ENCODE measurements at places on chromosomes 7 and 10. TPM values are rescaled to one million over a fixed set of nuclear protein-coding genes. Genes with fewer than 3 reads are reported as not detected.

The SPDYE11 gene
- not detected for total RNA-seq

The FBH1 gene
- total RNA-seq, result 91.4 TPM

The EPDR1 gene
- total RNA-seq, result 0.41 TPM

The UNCX gene
- not detected for total RNA-seq

The ZCCHC24 gene
- total RNA-seq, result 1.9 TPM

DNA sequence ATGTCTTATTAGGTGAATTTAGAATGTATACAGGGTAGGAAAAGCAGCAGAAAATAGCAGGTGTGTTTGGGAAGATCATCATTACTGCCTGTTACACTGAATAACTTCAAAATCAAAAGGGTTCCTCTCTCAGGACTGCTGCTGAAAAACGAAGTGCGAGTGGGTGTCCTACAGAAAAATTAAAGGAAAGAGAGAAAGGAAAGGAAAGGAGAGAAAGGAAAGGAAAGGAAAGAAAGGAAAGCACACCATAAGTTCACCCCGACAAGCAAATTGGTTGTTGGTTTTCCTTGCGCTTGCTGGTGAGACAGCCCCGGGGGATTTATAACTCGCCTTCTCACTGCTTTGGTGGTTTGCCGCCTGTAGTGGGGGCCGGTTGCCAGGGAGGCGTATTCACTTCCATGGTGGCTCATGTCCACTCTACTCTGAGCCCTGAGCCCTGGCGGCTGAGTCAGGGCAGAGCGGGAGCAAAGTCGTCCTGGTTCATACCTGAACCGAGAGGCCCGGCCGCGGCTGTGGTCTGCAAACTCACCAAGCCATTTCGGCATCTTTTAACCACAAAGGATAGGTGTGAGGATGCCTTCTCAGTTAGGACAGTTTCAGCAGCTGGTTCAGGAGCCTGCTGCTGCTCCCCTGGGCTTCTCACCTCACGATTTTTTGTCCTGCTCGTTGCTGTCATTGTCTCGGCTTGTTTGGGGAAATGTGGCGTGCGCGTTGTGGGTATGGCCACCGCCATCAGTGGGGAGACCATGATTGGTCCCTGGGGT, 26.1 kb downstream of the INPP5A start:
- no peaks in the 10 kb centered on the region for H3K27me3 ChIP-seq
- no peaks in the 10 kb centered on the region for H3K4me1 ChIP-seq
- H3K27ac ChIP-seq, result no peak overlapping the region
- no peaks in the 10 kb centered on the region for H3K36me3 ChIP-seq

- no peak for DNase-seq
- H3K4me1 ChIP-seq, result no peaks in the 10 kb centered on the region
- no peaks in the 10 kb centered on the region for H3K27me3 ChIP-seq
- no peak overlapping the region for H3K27ac ChIP-seq
Measured at GRCh38 chr10:1228467-1228975, 172.3 kb downstream of the WDR37 start.

- H3K4me1 ChIP-seq, result no peaks in the 10 kb centered on the region
- no peak overlapping the region for H3K27ac ChIP-seq
- peaks cover 6% of the 10 kb centered on the region for H3K36me3 ChIP-seq
- no peaks in the 10 kb centered on the region for H3K27me3 ChIP-seq
- H3K4me3 ChIP-seq, result no peak overlapping the region
Measured at GRCh38 chr10:124989526-124989925, 47.6 kb downstream of the ZRANB1 start.

DNA sequence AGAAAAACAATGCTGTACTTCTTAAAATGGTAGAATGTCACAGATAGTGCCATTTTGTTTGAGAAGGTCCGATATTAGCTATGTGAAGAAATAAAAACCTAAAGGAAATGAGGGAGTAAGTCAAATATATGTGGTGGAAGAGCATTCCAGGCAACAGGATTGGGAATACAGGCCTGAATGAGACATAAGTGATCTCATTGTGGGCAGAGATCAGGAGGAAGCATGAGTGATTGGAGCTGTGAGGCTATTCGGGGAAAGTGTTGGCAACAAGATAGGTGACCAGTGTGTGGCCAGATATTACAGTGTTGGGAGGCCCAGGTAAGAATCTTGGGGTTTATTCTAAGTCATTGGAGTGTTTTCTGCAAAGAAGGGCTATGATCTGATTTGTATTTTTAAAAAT, 41.3 kb upstream of the AGMO start:
- no peaks in the 10 kb centered on the region for H3K27me3 ChIP-seq
- H3K4me1 ChIP-seq, result no peaks in the 10 kb centered on the region
- H3K4me3 ChIP-seq, result no peak overlapping the region
- no peak overlapping the region for H3K27ac ChIP-seq
- H3K36me3 ChIP-seq, result no peaks in the 10 kb centered on the region

- DNase-seq, result no peak
- H3K27me3 ChIP-seq, result no peaks in the 10 kb centered on the region
- peaks cover 5% of the 10 kb centered on the region for H3K4me1 ChIP-seq
- H3K4me3 ChIP-seq, result no peak overlapping the region
- no peak overlapping the region for H3K27ac ChIP-seq
Measured at GRCh38 chr7:106095634-106096033, 16.5 kb downstream of the SYPL1 start.

DNA sequence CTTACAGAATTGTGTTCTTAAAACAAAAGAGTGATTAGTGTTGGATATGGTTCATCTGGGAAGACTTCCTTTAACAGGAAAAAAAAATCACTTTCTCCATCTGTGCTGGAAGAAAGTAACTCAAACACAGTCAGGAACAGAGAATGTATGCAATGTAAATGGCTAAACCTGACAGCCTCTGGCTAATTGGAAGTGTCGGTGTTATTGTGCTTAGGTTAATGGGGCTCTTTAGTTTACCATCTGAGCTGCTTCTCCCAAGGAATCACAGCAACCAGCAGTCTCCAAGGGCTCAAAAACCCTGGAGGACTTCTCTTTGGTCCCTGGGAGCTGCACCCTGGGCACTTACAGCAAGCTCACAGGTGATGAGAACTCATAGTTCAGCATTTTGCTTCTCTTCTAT, 724.5 kb downstream of the LRMDA start:
- no peaks in the 10 kb centered on the region for H3K4me1 ChIP-seq
- no peak for DNase-seq
- H3K27ac ChIP-seq, result no peak overlapping the region
- no peaks in the 10 kb centered on the region for H3K36me3 ChIP-seq
- no peaks in the 10 kb centered on the region for H3K27me3 ChIP-seq

GRCh38 chr7:29854257-29854938, 48.1 kb downstream of the WIPF3 start:
- no peaks in the 10 kb centered on the region for H3K36me3 ChIP-seq
- no peaks in the 10 kb centered on the region for H3K4me1 ChIP-seq
- H3K4me3 ChIP-seq, result no peak overlapping the region
- DNase-seq, result no peak

DNA sequence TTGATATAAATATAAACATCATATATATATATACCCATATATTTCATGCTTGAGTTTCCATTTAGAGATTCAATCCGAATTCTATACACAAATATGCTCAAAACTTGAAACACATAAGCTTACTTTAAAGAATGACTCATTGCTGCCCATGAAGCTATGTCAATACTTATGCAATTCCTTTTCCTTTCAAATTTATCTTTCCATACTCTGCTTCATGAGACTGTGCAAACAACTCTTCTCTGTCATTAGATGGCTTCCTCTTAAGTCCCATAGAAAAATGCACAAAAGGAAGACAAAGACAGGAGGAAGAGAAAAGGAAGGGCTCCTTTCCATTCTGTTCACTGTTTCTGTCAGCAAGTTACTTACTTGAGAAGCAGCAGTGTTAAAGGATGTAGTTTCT, 895.7 kb upstream of the SORCS1 start:
- H3K4me1 ChIP-seq, result no peaks in the 10 kb centered on the region
- DNase-seq, result no peak
- H3K36me3 ChIP-seq, result no peaks in the 10 kb centered on the region
- no peak overlapping the region for H3K27ac ChIP-seq
- H3K4me3 ChIP-seq, result no peak overlapping the region
- no peaks in the 10 kb centered on the region for H3K27me3 ChIP-seq

GRCh38 chr7:116843378-116843777, 19.0 kb upstream of the CAPZA2 start:
- DNase-seq, result no peak
- H3K36me3 ChIP-seq, result no peaks in the 10 kb centered on the region
- no peaks in the 10 kb centered on the region for H3K27me3 ChIP-seq

DNA sequence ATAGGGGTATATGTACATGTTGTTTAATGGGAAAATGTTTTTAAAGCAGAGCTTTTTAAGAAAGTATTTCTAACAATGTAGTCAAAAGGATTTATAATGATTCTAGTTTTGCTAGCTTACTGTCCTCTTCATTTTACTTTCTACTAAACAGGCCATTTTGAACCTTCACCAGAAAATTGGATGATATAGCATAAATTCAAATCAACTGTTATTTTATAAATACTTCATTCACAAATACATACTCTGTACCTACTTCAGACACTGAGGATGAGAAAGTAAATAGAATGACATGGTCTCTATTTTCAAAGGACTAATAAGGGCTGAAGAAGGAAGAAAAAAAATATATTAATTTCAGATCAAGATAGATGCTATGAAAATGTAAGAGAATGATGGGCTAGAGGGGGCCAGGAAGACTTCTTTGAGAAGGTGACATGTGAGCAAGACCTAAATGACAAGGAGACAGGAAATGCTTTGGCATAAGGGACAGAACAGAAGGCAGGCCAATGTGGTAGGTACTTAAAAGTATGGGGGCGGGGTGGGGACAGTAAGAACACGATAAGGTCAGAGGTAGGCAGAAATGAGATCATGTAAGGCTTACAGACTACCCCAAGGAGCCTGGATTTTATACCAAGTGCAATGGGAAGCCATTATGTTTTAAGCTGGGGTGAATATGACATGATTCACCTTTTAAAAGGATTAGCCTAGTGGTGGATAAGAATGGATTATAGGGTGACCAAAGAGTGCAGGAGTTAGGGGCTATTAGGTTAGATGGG, 5.2 kb downstream of the NAMPT start:
- no peaks in the 10 kb centered on the region for H3K36me3 ChIP-seq
- H3K27me3 ChIP-seq, result no peaks in the 10 kb centered on the region
- no peak for DNase-seq
- no peak overlapping the region for H3K27ac ChIP-seq
- H3K4me1 ChIP-seq, result peaks cover 27% of the 10 kb centered on the region

- no peak overlapping the region for H3K4me3 ChIP-seq
- DNase-seq, result no peak
- no peak overlapping the region for H3K27ac ChIP-seq
- H3K36me3 ChIP-seq, result no peaks in the 10 kb centered on the region
- H3K4me1 ChIP-seq, result no peaks in the 10 kb centered on the region
Measured at GRCh38 chr10:4046030-4046429, 261.0 kb upstream of the KLF6 start.

- H3K27ac ChIP-seq, result no peak overlapping the region
- H3K4me3 ChIP-seq, result no peak overlapping the region
- no peak for DNase-seq
- H3K27me3 ChIP-seq, result peaks cover 5% of the 10 kb centered on the region
- H3K4me1 ChIP-seq, result no peaks in the 10 kb centered on the region
- H3K36me3 ChIP-seq, result no peaks in the 10 kb centered on the region
Measured at GRCh38 chr10:95247200-95247880, 43.5 kb downstream of the PDLIM1 start.

DNA sequence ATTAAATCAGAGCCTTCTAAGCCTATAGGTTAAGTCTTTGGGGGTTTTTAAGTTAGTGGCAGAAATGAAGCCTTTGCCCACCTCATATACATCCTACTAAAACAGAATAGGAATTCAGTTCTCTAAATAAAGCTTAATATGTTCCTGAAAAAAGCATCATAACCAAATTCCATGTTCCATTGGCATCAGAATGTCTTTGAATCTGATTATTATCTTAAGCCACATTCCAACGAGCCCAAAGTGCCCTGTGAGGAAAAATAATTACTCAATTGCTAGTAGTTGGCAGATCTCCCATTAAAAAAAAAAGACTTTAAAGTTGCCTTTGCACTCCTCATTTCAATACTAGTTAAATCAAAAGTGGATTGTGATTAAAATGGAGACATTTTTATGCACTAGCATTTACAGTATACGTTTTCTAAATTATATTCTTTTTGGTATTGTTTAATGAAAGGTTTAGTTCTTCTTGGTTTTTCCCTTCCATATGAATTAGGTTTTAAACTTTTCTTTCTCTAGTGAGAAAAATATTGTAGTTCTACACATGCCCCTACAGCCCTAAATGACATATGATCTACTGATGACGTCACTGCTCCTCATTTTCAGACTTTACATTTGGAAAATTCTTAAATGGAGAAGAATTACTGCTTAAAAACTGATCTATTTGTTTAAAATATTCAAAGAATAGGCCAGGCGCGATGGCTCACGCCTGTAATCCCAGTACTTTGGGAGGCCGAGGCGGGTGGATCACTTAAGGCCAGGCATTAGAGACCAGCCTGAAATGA, 54.3 kb upstream of the CABCOCO1 start:
- H3K4me1 ChIP-seq, result no peaks in the 10 kb centered on the region
- H3K4me3 ChIP-seq, result no peak overlapping the region
- no peak for DNase-seq
- no peaks in the 10 kb centered on the region for H3K27me3 ChIP-seq
- no peak overlapping the region for H3K27ac ChIP-seq

- no peak for DNase-seq
- no peak within 1 kb of the TSS for H3K27ac ChIP-seq
- no peaks in the 10 kb centered on the region for H3K36me3 ChIP-seq
- H3K27me3 ChIP-seq, result peaks cover 13% of the 10 kb centered on the region
- no peaks in the 10 kb centered on the region for H3K4me1 ChIP-seq
Measured at GRCh38 chr10:15719899-15720634, at the start of gene ITGA8. Gene ITGA8 (minus strand): TSS chr10:15719922. CDS start chr10:15719771, 151 bp downstream.

DNA sequence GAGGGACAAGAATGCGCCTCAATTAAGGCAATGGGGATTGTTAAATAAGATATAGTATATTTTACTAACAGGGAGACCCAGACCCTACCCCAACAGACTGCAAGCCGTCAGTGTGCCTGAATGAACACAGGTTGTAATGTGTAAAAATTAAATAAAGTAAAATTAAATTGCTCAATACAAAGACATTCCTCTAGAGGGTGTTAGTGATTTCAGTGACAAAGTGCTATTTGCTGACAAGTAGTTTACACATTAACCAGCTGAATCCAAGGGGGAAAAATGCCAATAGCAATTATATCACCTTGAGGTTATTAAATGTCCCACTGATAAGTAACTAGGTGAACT, 110.5 kb downstream of the EBF3 start:
- H3K27me3 ChIP-seq, result no peaks in the 10 kb centered on the region
- H3K4me3 ChIP-seq, result no peak overlapping the region
- H3K27ac ChIP-seq, result no peak overlapping the region
- H3K36me3 ChIP-seq, result no peaks in the 10 kb centered on the region
- no peak for DNase-seq

- peaks cover 6% of the 10 kb centered on the region for H3K36me3 ChIP-seq
- H3K27me3 ChIP-seq, result no peaks in the 10 kb centered on the region
- H3K27ac ChIP-seq, result peak overlapping the region; percentile 66
- peak; percentile 84 for DNase-seq
- peak overlapping the region; percentile 25 for H3K4me3 ChIP-seq
Measured at GRCh38 chr7:100545360-100546128, 6.5 kb downstream of the AGFG2 start.

GRCh38 chr10:69948261-69948660, 104.4 kb upstream of the MACROH2A2 start:
- no peaks in the 10 kb centered on the region for H3K36me3 ChIP-seq
- DNase-seq, result no peak
- H3K27ac ChIP-seq, result no peak overlapping the region

Data from CD4-positive, alpha-beta memory T cell (primary cell).